Sciatic nerve (tissue), 2 donors: ENCODE measurements at places on chromosomes 1 and 21. TPM values are rescaled to one million over a fixed set of nuclear protein-coding genes. Genes with fewer than 3 reads are reported as not detected.

Gene ZNF683
- total RNA-seq = 0.31 TPM

DNA sequence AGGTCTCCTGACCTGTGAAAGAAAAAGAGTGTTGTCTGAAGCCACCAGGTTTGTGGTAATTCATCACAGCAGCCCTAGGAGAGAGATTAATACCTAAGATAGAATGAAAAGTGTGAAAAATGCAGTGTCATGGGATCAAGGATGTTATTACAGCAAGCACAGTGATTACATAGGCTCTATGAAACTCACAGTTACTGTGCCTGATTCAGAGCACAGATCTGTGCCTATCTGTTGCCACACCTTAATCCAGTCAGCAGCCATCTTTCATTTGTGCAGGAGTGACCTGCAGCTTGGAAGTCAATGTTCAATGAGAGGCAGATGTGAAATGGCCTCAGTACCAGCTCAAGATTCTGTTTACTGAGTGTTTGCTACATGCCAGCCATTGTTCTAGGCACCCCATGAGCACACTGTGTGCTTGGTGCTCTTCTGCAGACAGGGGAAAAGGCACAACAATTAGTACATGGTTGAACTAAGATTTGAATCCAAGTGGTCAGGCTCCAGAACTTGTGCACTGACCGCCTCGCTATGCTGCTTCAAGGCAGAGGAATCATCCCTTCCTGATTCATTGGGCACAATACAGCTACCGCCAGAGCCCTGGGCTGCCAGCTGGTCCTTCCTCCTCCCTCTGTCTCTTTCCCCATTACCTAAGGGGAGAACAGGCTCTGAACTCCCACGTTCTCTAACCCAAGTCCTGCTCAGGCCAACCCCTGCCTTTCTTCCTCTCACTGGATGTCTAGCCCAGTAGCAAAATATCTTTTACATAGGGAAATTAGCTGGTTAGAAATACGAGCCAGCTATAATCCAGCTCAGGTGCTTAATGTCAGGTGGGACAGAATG is 56.3 kb upstream of the NEK2 start:
- DNase-seq = no peak

DNA sequence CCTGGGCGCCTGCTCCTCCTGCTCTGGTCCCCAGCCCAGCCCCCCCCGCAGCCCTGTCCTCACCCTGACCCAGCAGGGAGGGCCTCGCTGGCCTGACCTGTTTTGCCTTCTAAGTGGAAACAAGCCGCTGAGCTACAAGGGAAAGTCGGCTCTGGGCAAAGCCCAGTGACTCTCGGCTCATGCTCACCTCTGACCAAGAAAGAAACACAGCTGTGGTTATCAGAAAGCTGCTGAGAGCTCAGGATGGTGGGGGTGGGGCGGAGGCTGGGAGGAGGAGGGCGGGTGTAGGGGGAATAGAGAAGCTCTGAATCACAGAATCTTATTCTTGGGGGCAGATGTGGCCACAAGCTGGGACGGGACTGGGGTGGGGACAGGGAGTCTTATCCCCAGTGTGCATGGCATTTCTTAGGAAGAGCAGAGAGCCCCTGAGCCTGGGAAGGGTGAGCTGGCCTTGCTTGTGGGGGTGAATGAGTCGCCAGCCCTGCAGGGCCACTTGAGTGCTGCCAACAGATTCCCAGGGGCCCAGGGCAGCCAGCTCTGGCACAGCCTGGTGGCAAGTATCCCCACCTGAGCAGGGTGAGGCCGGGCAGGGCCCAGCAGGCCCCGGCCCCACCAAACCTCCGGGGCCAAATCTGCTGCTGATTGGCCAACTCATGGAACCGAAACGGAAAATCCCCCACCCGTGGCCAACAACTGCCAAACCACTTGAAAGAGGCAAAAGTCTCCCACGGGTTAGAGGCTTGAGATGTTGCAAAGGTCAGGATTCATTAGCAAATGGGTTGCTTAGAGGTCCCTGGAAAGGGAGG is 120.6 kb downstream of the SPSB1 start:
- DNase-seq = peak; percentile 76

Gene CR1L
- 0.45 TPM for total RNA-seq

- DNase-seq = no peak
Observed at GRCh38 chr1:28887835-28888682, 26.3 kb upstream of the EPB41 start.

- no peak for DNase-seq
Observed at GRCh38 chr1:106393046-106393445, 663.4 kb upstream of the PRMT6 start.

Gene EPHA8
- total RNA-seq = not detected

DNA sequence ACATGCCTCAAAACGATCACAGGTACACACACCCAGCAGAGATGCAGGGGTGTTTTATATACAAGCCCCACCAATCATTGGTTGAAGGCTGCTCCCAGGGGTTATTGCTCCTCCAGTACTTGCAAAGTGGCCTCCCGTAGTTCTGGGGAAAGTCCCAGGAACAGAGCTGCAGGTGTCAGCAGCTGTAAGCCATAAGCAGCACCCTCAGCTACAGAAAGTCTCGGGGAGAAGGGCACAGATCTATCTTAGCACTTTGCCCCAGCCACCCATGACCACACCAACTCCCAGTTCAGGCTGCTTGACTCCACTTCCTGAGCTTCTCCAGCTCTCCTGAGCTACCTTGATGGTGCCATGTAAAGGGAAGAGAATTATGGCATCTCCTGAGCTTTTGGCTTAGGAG is 222.7 kb upstream of the GJB5 start:
- DNase-seq = no peak

- DNase-seq = no peak
Observed at GRCh38 chr1:31891280-31891679, 46.9 kb downstream of the PTP4A2 start.
